ENCODE measurements at places on chromosomes 16 and 17. TPM values are rescaled to one million over a fixed set of nuclear protein-coding genes. Genes with fewer than 3 reads are reported as not detected.

The CD300H gene
- not detected for total RNA-seq

DNA sequence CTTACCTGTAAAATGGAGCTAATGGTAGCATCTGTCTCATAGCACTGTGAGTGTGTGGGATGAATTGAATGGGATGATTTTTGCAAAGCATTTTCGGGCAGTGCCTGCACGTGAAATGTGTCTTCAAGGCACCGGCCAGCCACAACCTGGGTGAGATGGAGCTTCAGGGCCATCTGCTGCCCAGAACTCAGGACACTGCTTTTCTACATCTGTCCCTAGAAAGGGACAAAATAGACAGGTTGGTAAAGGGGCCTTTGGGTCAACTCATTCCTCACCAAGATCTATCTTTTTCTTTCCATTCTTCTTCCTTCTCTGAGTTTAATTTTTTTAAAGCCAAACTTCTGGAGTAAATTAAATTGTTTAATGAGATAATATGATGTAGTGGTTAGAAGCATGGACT is 106.5 kb downstream of the UTP18 start:
- DNase-seq = no peak

The MRPL10 gene
- total RNA-seq = 23.9 TPM

DNA sequence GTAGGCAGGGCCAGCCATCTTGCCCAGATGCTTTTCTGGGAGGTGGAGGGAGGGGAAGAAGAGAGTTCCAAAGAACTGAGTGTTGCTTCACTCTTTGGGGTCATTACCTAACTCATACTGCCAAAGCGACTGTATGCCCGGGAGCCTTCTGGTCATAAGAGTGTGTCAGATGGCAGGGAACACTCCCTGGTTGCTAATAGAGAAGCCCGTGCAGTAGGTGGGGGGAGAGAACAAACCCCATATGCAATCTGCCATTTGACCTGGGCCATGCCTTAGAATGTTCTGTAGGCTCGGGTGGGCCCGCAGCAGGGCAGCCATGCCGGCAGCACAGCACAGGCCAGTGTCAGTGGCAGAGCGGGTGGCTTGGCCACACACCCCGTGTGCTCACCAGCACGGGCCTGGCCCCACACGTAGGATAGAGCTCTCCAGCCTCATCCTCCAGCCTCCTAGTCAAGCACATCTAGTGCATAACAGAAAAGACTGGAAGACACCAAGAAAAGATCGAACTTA is 120.5 kb downstream of the SOCS1 start:
- no peak for DNase-seq

DNA sequence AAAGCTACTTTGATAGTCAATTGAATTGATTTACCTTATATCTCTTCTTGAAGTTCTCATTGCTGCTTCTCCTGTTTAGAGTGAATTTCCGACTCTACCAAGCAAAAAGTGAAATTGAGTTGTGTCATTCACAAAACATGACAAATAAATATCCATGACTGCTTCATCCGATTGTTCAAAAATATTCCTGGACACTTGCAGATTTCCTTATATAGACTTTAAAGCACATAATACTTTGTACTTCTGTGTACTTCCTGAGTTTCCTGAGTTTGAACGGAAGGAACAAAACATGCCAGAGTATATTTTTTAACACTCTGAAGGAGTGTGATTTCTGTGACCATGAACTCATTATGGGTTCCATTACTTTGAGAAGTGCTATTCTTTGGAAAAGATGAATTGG is 20.5 kb upstream of the VAT1L start:
- no peak for DNase-seq

DNA sequence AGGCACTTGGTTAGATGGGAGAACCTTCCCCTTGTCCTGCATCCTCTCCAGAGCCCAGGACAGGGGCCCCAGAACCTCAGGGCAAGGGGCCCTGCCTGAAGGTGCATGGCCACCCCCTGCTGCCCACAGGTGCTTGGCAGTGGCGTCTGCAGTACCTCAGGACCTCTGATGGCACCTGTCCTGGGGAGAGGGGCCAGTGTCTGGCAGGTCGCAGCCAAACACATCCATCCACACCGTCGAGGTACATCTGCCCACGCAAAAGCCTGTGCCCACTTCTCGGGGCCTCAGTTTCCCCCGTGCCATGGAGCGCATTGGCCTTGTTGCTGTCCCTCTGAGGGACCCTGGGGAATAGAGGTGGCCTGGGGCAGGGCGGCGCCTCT is 9.3 kb downstream of the MAP2K3 start:
- DNase-seq = no peak

- no peak for DNase-seq
These were observed 33.9 kb downstream of the BAHCC1 start for GRCh38 chr17:81428948-81429774.

The CEMP1 gene
- total RNA-seq = not detected

DNA sequence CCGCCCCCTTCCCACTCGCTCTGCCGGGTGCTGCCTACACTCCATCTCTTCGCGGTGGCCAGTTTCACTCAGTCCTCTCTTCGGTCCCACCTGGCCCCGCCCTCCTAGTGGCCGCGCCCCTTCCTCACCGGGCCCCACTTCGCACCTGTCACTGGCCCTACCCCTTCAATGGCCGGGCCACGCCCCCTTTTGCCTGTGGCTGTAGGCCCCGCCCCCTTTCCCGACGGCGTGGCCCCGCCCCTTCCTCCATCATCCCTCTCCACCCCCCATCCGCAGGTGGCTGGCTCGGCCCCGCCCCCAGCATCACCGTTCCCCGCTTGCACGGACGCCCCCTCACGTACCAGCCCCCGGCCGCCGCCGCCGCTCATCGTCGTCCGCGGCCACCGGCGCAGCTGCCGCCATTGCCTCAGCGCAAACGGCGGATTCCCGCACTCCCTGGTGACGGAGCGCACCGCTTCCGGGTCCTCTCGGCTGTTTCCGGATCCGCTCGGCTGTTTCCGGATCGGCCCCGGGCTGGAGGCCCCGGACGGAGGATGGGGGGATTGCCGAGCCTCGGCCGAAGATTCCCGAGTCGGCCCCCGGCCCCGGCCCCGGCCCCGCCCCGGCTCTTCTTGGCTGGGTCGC is at the start of gene RABEP2:
Gene RABEP2 (minus strand): TSS at position 477 of the 624 bp plus-strand sequence. CDS start 75 bp downstream, at position 402.
- peak; percentile 37 for DNase-seq

The YBX2 gene
- total RNA-seq = 0.07 TPM

DNA sequence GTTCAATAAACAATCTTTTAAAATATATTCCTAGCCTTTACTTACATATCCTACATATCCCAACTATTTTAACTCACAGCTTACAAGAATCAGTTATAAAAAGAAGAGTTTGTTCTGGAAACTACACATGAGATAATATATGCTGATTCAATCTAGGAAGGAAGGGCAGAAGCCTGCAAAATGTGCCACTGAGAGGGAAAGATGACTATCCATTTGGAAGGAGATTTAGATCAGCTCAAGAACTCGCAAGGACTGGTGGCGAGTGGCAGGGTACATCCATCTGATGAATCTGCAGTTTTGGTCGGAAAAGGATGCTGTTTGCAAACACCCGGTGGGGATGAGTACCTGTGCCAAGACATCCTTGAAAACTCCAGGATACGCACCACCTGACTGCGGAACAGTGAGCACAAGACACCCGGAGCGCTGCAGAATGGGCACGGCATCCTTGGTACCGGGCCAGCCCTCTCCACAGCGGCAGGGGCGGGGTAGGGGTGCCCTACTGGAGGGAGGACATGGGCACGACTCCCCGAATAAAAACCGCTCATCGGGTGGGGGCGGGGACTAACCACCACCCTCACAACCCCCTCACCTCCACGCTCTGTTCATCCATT is 723 bp downstream of the TRIM37 start:
- DNase-seq = no peak

- DNase-seq = peak; percentile 95
These were observed 1.2 kb downstream of the TRIM47 start for GRCh38 chr17:75876938-75877751.

GRCh38 chr17:77842528-77843147 is 115.9 kb upstream of the TNRC6C start:
- DNase-seq = no peak

GRCh38 chr16:813204-813915 is 12.8 kb upstream of the GNG13 start:
- DNase-seq = no peak

- no peak for DNase-seq
These were observed at the start of gene SLC22A31 for GRCh38 chr16:89200124-89200849. Gene SLC22A31, minus strand, starts transcription at chr16:89200537. Its CDS starts 36 bp downstream, at chr16:89200501.

The COL1A1 gene
- 0.26 TPM for total RNA-seq

- DNase-seq = no peak
These were observed 30.3 kb upstream of the SUPT4H1 start for GRCh38 chr17:58382108-58382871.

The SPATA2L gene
- 16.3 TPM for total RNA-seq

- DNase-seq = no peak
These were observed 235.1 kb upstream of the NLRP1 start for GRCh38 chr17:5819396-5819795.

The SCIMP gene
- not detected for total RNA-seq

- no peak for DNase-seq
These were observed 987 bp upstream of the HASPIN start for GRCh38 chr17:3722716-3723115.

- no peak for DNase-seq
These were observed 451.1 kb downstream of the SOX9 start for GRCh38 chr17:72571813-72572396.

DNA sequence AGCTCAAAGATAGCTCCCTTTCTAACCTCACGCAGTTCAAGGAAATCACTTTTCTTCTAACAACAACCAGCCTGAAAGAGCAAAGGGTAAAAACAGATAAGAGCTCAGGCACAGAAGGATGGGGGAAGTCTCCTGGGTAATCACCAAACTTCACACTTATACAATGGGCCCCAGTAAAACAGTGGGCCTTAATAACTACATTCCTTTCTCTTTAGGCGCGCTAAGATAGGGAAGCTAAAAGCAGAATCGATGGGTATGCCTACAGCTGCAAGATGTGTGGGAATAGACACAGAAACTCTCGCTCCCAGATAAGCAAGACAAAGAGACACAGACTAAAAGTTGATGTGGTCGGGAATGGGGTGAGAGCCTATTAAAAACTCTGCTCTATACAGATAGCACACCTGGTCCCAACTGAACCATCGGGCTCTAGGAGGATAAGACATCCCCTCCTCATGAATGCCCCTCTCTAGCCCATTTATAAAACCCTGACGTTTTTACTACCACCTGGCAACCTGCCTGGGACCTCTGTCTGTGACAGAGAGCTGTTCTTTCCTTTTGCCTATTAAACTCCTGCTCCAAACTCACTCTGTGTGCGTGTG is 826 bp downstream of the LYZL6 start:
- DNase-seq = no peak

The GP2 gene
- total RNA-seq = not detected

DNA sequence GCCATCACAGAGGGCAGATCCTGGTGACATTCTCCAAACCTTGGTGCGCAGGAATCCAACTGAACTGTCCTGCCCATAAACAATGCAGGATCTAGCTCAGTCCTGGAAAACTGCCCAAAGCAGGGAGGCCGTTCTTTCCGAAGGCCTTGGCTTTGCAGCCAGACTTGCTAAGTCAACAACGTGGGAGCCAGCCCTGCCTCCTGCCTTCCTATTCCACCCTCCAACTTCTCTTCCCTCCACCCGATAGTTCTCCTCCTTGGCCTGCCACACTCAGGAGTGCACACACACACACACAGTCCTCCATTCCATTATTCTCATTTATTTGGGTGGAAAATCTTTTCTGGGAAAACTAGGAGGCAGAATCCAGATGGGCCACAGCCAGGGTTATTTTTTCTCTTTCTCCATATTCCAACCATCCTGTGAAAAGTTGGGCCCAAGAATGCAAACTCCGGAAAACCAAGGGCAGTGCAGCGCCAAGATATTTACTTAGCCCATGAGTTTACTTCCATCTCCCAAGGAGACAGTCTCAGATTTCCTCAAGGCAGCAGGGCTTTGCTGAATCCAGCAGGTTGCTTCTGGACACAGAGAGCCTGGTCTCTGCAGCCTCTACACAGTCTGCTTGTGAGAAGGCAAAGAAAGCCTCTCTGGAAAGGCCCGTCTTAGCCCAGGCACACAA is 15.8 kb downstream of the COPRS start:
- DNase-seq = peak; percentile 56

- no peak for DNase-seq
These were observed 3.7 kb downstream of the ACSF3 start for GRCh38 chr16:89097392-89097772.

- no peak for DNase-seq
These were observed 59.4 kb downstream of the METRNL start for GRCh38 chr17:83138820-83139219.

All from pulmonary artery endothelial cell (primary cell).